ENCODE measurements at places on chromosomes 4 and X.

- peak; percentile 40 for ATAC-seq
Measured at GRCh38 chr4:70600977-70601376, 8.9 kb downstream of the AMBN start.

- no peak for ATAC-seq
Measured at GRCh38 chr4:112888622-112889021, 160.8 kb upstream of the ANK2 start.

- no peak for ATAC-seq
Measured at GRCh38 chrX:155334486-155335336, at the start of gene CLIC2. CLIC2 (minus strand) TSS chrX:155334614; CDS start chrX:155334427, 187 bp downstream.

- no peak for ATAC-seq
Measured at GRCh38 chr4:76568262-76568661, 133.2 kb downstream of the SHROOM3 start.

Data from motor neuron (in vitro differentiated cells).